ENCODE measurements at places on chromosomes 2 and 18.
A peak's percentile ranks its signal among the peaks of the same experiment; 100 is the strongest.

GRCh38 chr2:241553981-241554380 lies 4.6 kb upstream of the BOK start:
- no peak for DNase-seq

DNA sequence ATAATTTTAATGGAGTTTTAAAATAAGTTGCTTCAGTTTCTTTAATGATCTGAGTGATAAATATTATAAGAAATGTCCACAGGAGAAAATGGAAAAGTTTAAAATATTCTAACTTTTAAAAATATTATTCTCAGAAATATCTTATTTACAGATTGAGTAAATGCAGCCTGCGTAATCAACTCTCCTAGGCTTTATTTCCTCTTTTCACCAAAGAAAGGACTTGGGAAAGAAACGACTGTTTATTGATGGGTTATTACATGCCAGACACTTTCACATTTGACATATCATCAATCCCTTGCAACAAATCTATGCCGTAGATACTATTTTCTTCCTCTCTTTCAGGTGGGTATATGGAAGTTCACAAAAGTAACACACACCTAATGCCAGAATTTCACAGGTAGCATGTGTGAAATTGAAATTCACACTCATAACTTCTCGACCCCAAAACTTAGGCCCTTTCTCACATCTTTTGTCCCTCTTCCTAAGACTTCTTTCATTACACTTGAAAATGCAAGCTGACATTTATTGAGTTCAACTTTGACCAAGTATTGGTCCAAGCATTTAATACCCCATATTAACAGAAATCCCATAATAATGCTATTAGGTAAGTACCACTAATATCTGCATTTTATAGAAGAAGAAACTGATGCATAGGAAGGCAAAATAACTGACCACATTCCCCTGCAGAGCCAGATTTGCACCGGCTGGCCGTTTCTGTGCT lies 49.2 kb downstream of the MYOM1 start:
- no peak for DNase-seq

- DNase-seq: peak; percentile 32
Observed at GRCh38 chr18:23871410-23871809, 143.1 kb upstream of the TTC39C start.

DNA sequence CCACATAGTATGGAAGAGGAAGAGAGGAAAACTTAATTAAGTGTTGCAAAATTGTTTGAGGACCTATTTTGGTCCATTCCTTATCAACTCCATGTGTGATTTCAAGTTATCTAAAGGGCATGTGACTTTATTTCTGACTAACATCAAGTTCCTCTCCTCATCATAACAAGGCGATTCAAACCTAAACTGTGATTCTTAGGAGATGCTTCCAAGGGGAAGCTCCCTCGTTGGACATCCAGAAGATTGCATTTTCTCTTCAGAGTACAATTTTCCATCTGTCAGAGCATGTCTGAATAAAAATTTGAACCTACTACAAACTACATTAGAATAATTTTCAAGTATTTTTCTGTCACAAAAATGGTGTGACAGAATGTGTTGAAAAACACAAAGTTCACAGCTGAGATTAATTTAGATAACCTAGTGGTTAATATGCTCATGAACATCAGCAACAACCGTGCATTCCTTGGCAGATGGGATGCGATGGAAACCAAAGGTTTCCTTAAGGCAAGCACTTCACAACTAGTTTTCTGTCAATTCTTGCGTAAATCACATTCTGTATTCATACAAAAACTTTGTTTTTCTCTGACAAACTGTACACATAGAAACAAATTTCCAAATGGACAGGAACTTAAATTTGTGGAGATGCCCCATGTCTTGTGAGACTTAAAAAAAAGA lies 4.2 kb downstream of the SFT2D3 start:
- DNase-seq: no peak

DNA sequence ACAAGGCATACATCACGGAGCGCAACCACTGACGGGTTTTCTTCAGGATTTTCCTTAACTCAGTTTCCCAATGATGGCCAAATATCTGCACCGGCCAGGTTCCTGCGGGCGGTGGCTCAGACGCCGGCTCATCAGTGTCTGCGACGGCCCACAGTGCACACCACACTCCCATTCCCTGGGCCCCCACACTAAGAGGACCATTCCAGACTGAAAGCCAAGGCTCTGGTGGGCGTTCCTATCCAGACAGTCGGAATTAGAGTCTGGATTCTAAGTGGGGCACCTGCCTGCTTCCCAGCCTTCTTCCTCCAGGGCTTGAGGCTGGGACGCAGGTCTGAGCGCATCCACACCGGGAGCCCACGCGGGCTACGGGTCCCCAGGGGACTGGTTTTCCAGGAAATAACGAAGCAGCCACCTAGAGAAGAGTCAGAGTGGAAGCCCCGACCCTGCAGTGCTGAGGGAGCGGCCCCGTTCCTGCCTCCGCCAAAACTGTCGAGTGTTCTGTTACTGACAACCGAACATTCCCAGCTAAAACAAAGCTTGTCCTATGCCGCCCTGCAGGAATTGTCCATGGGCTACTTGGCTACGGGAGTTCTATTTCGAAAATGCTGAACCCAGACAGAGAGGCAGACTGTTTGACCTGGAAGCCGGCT lies 75.3 kb downstream of the TMEM18 start:
- DNase-seq: no peak

DNA sequence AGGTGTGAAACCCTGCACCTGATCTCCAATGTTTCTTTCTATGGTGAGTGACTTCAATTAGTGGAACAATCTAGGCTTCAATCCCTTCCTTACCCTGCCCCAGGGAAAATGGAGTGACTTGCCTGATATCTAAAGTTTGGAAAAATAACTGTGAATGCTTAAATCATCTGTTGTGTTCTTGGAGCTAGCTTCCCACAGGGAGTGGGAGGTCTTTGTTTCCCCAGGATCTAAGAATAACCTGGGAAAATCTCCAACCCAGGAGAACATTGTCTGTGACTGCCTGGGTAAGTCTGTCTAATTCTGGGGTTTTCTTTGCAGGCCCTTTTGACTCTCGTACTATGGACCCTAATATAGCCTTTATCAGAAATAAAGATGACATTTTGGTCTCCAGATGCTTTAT lies 13.6 kb upstream of the LDAH start:
- no peak for DNase-seq

DNA sequence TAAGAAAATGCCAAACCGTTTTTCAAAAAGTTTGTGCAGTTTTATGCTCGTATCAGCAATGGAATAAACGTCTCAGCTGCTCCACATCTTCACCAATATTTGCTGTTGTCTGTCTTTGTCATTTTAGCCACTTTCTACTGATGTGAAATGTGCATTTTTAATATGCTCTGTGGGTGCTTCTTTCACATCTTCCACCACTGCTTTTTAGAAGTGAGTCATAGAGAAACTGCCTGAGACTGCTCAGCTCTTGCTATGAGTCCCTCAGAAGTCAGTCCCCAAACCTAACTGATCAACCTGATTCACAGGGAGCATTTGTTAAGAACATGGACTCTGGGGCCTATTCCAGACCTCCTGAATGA lies 41.0 kb upstream of the EPC2 start:
- no peak for DNase-seq

All from RPMI8226 (cell line).